Stimulated activated CD8-positive, alpha-beta memory T cell treated with anti-CD3 and anti-CD28 coated beads, Interleukin-4, amount 100 ng/mL, for 4 hours (primary cell): ENCODE measurements at places on chromosomes 3 and 15.

DNA sequence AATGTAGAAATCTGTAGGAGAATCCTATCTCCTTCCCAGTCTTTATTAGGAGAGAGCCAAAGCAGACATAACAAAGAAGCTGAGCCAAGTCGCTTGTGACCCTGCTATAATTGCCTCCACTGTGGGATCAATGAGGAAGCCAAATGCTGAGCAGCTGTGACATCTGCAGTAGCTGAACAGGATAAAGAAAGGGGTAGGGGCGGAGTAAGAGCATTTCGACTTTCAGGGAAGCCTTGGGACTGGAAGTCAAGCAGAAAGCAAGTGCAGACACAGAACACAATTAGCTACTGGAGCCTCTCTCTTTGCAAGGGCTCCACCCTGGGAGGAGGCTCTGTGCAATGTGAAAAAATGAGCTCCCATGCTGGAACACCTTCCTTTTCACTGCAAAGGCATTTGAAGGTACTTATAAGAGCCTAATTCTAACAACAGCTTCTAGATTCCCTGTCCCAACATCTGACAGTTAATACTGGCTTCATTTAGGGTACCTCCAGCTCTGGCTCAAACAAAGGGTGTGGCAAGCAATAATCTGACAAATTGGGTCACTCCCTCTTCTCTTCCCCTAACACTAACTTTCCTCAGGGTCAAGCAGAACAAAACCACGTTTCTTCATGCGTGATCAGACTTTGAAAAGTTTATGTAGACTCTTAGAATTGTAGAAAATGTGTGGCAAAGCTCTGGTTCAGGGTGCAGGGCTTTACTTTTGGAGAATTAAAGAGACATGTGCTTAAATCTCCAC is 166.4 kb downstream of the CADPS start:
- no peak for DNase-seq

DNA sequence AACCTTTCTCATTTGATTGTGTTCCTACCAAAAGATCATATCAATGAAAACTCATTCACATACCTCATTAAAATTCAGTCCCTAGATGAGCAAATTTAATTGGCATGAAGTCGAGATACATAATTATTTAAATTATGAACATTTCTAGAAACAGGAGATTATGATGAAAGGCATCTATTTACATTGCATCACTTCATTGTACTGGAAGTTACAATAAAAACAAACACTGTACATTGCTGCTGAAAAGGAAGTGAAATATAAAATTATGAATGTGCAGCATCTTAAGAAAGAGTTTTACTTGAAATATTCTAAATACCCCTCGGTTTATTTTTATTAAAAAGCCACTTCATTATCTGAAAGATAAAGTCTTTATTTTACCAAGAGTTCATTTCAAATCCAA is 163.4 kb upstream of the ZNF385D start:
- no peak for DNase-seq

GRCh38 chr15:78083186-78083585 is 5.7 kb upstream of the TBC1D2B start:
- no peak for DNase-seq

GRCh38 chr15:23387621-23388190 is 33.2 kb downstream of the GOLGA8S start:
- DNase-seq, result no peak

GRCh38 chr3:182212479-182213076 is 500.9 kb downstream of the SOX2 start:
- DNase-seq, result no peak

DNA sequence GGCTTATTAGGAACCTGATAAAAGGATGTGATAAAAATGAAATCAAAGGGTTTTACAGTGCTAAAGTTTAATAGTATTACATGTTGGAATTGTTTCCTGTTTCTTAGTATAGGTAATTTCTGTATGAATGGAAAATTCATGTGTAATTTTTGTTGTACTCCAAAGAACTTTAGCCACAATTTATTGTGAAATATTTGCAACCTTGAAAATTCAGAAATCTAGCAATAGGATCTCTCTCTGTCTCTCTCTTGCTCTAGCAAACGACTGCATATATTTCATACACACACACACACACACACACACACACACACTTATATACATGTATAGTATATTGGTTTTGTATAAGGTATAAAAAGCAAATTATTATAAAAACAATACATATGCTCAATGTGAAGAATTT is 59.6 kb downstream of the PIAS1 start:
- DNase-seq, result no peak

DNA sequence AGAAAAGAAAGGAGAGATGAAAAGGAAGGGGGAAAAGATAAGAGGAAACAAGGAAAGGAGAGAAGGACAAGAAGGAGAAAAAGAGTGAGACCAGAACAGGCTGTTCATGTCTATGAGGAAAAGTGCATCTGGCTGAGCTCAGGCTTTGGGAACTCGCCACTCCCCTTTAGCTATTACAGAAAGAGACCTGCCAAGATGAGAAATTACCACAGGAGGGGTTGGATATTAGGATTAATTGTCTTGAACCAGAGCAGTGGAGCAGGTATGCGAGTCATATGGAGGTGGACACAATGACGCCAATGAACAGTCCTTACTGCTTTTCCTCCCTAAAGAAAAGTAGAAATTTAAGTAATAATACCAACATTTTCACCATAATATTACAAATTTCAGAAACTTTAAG is 577.0 kb upstream of the ARRDC4 start:
- no peak for DNase-seq
